Stimulated activated CD4-positive, alpha-beta T cell treated with anti-CD3 and anti-CD28 coated beads, Interleukin-1b, Interleukin-23, amount 100 ng/mL, for 48 hours (primary cell): ENCODE measurements at places on chromosomes 1 and 21.

GRCh38 chr1:221166559-221167318 is 287.5 kb downstream of the HLX start:
- DNase-seq = no peak

- no peak for DNase-seq
These were observed 252.3 kb upstream of the ZP4 start for GRCh38 chr1:238143038-238143437.

DNA sequence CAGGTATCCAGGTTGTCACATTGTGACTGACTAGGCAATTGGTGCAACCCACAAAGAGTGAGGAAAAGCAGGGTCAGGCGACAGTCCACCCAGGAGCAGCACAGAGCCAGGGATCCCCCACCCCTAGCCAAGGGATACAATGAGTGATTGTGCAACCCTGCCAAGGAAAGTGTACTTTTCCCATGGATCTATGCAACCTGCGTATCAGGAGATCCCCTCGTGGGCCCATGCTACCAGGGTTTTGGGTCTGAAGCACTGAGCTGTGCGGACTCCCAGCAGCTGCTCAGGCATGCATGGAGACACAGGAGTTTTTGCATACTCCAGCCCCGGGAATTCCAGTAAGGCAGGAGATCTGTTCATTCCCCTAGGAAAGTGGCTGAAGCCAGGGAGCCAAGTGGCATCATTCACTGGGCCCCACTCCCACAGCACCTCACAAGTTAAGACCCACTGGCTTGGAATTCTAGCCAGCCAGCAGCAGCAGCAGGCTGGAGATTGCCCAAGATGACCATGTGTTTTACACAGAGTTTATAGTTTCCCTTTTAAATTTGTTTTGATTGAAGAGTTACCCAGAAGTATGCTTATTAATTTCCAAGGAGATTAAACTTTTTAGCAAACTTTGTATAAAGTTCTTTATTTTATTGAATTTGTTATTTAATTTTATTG is 136.0 kb downstream of the LTN1 start:
- no peak for DNase-seq

- DNase-seq = no peak
These were observed 311.0 kb downstream of the HLX start for GRCh38 chr1:221190249-221190648.

DNA sequence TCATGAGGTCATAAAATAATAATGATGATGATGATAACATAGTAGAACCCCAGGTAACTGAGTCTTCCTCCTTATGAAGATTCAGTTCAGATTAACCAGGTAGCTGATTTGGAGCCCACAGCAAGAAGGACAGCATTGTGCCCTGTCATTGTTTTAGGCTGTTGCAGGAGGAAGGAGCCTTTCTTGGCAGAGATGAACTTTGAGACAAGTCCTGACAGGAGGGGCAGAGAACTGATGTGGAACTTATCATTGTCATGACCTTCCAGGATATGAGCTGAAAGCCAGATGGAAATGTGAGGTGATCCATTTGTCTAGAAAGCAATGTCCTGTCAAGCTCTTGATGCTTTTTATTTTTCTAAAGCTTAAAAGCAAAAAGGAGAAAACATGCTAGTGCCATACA is 132.6 kb upstream of the COA6 start:
- no peak for DNase-seq

DNA sequence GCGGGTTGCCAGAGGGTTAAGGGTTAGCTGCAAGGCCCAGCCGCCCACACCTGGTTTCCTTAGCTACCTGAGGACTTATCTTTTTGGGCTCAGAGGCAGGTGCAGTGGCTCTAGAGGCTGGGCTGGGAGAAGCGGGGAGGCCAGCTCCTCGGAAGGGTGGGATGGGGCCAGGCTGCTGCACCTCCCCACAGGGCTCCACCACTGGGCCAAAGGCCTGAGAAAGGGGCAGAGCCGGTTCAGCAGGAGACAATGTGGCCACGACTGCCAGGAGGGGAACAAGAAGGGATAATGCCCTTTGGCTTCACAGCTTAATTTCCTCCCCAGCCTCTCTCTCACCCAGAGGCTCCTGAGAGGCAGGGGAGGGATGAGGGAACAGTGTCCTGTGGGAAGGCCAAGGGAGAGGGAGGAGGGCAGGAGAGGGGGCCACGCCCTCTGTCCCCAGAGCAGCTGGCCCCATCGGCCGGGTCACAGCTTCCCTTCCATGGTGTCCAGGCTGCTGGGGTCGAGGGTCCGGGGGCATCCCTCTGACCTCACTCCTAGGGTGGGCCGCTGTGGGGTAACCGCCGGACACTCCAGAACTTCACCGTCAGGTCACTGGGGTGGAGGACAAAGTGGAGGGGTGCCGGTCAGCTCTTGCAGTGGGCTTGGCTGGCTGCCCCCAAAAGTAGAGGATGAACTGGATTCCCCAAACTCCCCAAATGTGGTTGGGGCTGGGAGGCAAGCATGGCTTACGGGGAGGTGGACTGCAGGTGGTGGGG is 50.4 kb downstream of the KIF21B start:
- DNase-seq = no peak

DNA sequence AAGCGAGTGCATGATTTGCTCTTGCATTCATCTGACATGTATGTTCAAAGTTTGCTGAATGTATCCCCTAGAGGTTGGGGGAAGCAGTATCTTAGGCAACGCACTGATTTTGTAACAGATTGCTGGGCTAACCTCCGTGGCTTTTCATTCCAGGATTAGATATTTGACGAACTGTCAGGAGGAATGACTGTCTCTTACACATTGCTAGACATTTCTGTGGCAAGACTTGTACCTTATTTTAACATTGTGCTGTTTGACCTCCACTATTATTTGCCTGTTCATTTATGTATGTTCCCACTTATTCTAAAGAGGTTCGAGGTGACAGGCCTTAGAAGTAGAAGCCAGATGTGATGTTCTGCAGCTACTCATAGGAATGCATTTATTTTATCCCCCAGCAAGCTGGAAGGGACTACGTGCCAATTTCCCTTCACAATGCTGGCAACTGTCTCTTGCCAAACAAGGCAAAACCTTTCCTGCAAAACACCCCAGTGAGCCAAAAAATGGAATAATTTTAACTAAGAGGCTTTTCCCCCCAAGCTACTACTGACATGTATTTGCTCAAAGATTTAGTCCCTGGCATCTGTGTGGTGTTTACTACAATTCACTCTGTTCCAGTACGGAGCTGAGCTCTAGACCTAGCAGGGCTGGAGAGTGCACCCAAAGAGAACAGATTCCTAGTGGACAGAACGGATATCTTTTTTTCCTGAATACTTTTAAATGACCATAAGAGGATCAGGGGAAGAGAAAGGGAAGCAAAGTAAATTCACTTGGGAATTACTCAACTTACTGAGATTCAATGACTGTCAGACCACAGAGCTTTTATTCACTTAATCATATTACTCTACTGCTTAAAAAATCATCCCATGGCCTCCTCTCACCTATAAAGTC is 646.2 kb downstream of the SMYD3 start:
- no peak for DNase-seq

DNA sequence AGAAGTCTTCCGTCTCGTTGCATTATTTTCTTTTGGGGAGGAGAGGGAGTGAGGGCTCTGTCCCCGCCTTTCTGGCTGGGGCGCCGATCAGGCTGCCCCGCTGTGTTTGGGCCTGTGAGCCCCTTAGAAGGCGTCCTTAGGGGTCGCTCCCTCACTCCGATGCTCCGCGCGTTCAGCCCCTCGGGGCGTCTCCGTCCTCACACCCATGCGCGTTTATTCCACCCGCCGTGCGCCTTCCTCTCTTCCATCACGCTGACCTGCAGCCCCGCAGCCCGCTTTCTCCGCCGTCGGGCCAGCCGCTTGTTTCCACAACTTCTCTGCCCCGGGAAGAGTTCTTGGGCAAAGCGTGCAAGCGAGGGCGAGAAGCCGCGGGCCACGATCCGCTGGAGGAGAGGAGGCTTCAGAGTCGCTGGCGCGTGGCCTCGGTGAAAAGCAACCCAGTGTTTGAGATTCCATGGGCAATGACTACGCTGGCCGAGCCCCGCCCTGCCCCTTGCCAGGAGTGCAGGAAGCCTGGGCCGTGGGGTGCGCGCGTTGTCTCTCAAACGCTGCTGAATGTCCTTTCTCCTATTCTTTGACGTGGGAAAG is 27.7 kb downstream of the TRIM11 start:
- no peak for DNase-seq

- DNase-seq = no peak
These were observed 282.6 kb downstream of the MRPL39 start for GRCh38 chr21:25324666-25325065.

DNA sequence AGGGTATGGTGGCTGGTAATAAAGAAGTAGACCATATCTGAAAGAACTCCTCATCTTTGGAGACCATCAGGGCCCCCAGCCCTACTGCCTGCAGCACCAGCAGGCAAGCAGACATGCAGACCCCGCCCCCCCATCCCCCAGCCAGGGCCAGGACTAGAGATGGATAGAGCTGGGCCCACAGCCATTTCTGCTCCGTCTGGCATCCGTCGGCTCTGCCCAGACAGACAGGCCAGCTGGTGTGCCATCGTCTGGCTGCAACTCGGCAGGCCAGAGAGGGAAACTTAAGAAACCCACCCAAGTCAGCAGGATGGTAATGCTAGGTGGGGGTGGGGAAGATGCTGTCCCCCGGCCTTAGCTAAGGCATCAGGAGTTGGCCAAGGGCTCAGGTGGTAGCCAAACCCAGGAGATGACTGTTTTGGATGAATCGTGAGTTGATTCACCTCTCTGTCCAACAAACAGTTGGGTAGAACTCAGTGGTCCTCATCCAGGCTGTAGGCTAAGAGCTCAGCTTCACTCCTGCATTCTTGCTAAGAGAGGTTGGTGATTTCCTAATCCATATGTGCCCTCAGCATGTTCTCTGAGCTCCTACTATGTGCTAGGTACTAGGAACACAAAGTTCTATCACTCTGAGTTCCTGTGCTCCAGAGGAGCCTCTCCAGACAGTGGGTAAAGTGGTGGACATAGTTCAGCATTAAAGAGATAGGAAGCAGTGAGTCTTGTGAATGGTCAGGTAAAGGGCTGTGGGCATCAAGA is 23.2 kb upstream of the TMEM222 start:
- DNase-seq = no peak

DNA sequence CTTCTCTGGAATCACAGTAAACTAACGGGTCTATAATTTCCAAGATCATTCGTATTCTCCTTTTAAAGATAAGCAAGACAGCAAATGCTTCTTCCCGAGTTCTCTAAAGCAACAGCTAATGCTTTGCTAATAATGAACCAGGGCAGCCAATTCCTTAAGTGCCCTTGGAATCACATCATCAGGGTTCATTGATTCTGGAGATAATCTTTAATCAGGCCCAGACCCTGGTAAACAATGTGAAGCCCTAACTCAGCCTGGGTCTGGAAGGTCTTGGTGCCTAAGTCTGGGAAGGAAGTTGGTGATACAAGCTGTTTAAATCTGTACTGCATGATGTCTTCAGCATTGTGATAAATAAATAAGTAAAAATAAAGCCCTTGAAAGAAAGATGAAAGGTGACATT is 18.4 kb downstream of the ERI3 start:
- no peak for DNase-seq

GRCh38 chr1:41385398-41386195 is 24.4 kb downstream of the FOXO6 start:
- no peak for DNase-seq

- DNase-seq = no peak
These were observed 27.4 kb upstream of the UHMK1 start for GRCh38 chr1:162470216-162470615.

- DNase-seq = no peak
These were observed 45.8 kb upstream of the DNASE2B start for GRCh38 chr1:84352298-84353106.

- no peak for DNase-seq
These were observed 217.5 kb downstream of the CAMTA1 start for GRCh38 chr1:7002728-7003127.

GRCh38 chr1:113147073-113147625 is 74.2 kb downstream of the LRIG2 start:
- no peak for DNase-seq

GRCh38 chr1:210746024-210746731 is 387.8 kb downstream of the KCNH1 start:
- no peak for DNase-seq

DNA sequence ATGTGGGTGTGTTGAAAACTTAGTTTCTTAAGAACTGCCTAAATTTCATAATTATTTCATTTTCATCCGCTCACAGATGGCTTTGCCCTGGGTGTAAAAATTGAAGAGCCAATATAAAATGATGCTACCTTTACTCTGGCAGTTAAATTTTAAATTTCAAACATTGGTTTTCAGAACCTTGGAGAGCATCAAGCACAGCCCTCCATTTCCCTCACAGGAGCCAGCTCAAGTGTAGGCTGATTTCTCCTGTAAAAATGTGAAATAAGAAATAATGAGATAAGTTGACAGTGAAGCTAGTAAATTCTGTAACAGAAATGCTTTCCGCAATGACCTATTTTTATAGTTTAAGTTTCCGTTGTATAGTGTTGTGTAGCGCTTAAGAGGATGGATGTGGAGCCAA is 53.9 kb upstream of the AKT3 start:
- DNase-seq = no peak

DNA sequence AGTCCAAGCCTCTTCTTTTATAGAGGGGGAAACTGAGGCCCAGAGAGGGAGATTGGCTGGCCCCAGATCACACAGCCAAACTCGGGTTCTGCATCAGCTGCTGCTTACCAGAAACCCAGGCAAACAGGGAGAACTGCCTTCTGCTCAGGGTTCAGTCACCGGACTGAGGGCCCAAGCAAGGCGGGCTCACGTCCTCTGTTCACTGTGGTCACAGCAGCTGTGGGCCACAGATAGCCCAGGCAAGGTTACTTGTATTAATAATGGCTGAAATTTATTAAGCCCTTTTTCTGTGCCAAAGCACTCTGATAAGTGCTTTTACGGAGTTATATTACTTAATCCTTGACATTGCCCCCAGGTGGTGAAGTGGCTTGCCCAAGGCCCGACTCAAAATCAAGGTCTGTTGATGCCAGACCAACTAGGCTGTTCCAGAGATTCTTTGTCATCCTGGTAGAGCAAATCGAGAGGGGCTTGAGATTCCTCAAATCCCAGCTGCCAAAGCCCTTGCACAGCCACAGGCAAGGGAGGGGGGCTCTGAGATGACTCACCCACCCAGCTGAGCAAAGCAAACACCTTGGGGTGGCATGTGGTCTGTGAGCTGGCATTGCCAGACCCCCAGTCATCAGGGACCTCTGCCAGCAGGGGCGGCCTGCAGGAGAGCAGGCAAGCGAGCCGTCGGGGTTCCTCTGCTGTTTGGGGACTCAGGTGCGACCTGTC is 36.5 kb downstream of the EPHB2 start:
- no peak for DNase-seq

DNA sequence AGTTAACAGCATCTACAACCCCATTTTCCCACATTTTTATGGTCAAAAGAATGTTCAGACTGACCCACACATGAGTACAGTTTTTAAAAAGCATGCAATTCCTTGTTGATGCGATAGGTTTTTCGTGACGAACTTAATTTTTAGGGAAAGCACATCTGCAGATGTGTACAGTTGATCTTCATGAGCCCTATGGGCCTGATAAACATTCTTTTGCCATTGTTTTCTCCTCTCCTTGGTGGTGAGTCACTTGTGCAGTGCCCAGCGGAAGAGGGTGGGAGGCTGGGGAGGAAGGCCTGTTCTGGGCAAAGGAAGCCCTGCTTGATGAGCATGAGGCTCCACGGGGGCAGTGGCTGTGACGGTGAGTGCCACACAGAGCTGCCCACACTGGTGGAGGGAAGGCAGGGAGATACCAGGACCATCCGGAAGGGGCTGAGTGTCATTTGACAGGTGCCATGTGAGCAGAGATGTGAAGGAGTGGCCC is 5.3 kb downstream of the ARF1 start:
- DNase-seq = no peak

GRCh38 chr1:232944347-232944746 is 6.1 kb upstream of the NTPCR start:
- no peak for DNase-seq
